ENCODE measurements at places on chromosomes 12 and 14. TPM values are rescaled to one million over a fixed set of nuclear protein-coding genes. Genes with fewer than 3 reads are reported as not detected.

Gene PRICKLE1
- total RNA-seq, result 1.6 TPM

Gene ADSS1
- 6.4 TPM for total RNA-seq

Gene NTS
- 84.7 TPM for total RNA-seq

Gene DPPA3
- not detected for total RNA-seq

Gene GSG1
- total RNA-seq, result 0.30 TPM

Gene DNAH10
- total RNA-seq, result 0.23 TPM

Gene SPSB2
- 34.6 TPM for total RNA-seq

Gene FOXN4
- 0.20 TPM for total RNA-seq

Gene PGF
- total RNA-seq, result 4.2 TPM

Gene TSPAN9
- total RNA-seq, result 35.2 TPM

Gene CFAP54
- total RNA-seq, result 0.59 TPM

Gene CACNA2D4
- total RNA-seq, result not detected

Gene SLC39A5
- not detected for total RNA-seq

Gene POTEM
- total RNA-seq, result not detected

Gene DDN
- 0.81 TPM for total RNA-seq

Gene NTN4
- total RNA-seq, result 48.9 TPM

Gene NOPCHAP1
- total RNA-seq, result 37.4 TPM

Gene TRIM9
- 13.7 TPM for total RNA-seq

Gene IRAK3
- total RNA-seq, result 0.91 TPM

Gene CEBPE
- total RNA-seq, result not detected

Gene ITGB7
- 0.35 TPM for total RNA-seq

Gene LPAR5
- 0.38 TPM for total RNA-seq

Gene SLC48A1
- total RNA-seq, result 25.1 TPM

Gene ZNF385A
- 21.2 TPM for total RNA-seq

Gene ARMH4
- total RNA-seq, result 1.5 TPM

Gene OAS2
- 0.41 TPM for total RNA-seq
